ENCODE measurements at places on chromosomes 2 and 18. TPM values are rescaled to one million over a fixed set of nuclear protein-coding genes. Genes with fewer than 3 reads are reported as not detected.

The PDCD1 gene
- polyA plus RNA-seq, result 0.19 TPM

The FBXO11 gene
- 10.2 TPM for polyA plus RNA-seq

The UGT1A4 gene
- not detected for polyA plus RNA-seq

The POTEJ gene
- polyA plus RNA-seq, result not detected

The HOXD12 gene
- not detected for polyA plus RNA-seq

Data from IgD-negative memory B cell (primary cell).